NCI-H69 (cell line): ENCODE measurements at places on chromosomes 2 and 18.

GRCh38 chr2:172239944-172240590 lies 137.4 kb upstream of the DLX2 start:
- no peak for DNase-seq

DNA sequence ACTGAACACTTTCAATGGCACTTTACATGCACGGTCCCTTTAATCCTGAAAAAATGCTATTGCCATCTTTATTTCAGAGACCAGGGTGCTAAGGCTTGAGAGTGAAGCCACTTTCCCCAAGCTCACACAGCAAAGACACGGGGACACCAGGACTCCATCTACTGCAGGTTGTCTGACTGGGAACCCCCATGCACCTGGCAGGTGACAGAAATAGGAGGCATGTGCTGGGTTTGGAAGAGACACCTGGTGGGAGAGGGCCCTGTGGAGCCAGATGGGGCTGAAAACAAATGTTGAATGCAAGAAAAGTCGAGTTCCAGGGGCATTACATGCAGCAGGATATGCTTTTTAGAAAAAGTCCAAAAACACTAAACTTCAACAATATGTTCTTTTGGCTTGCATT lies 5.2 kb upstream of the EHD3 start:
- peak; percentile 56 for DNase-seq

DNA sequence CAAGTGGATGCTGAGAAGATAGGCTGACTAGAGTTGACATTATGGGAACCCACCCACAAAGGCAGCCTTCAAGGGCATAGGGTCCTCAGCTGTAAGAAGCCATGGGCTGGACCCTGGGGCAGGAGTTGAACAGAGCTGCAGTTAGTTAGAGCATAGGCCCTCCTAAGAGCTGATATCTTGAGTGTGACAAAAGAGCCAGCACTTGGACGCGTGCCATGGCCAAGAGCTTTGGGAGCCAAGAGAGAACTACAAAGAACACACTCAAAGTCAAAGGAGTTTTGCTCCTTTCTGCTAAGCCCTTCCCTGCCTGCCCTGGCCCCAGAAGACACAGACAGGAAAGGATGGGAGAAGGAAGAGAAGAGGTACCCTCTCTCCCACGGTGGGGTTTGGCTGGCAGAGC lies 29.9 kb upstream of the AGAP1 start:
- no peak for DNase-seq

DNA sequence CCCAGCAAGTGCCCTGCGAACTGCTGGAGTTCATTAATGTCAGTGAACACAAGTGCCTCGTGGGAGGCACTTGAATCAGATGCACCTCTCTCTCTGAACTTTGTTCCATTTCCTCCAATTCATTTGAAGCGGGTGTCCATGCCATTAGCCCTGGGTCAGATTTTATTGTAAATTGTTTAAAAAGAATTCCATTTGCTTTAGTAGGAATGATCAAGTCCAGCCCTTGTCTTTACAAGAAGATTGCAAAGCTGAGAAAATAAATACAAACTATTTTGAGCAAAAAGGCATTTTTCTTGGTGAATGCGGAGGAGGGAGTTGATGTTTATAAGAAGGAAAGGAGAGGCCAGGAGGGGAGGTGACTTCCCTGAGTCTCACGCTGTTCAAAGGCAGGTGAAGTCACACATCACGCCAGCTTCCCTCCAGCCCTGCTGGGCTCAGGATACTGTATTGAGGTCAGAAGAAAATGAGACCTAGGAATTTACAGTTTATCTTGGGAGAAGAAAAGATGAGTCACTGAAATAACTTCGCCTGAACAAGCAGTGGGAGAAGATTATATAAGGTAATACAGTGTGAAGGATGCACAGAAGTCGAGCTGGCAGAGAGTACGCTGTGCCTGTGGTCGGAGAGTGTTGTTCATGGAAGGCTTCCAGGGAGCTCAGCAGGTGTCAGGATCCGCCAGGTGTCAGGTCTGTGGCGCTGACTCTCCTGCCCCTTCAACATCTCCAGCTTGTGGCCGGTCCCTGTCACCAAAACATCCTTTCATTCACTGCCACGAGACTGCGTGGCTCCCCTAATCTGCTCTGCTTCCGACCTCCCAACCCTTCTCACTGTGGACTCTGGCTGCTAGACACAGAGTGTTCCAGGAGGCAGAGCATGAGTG lies 36.5 kb downstream of the EFR3B start:
- DNase-seq = peak; percentile 78

DNA sequence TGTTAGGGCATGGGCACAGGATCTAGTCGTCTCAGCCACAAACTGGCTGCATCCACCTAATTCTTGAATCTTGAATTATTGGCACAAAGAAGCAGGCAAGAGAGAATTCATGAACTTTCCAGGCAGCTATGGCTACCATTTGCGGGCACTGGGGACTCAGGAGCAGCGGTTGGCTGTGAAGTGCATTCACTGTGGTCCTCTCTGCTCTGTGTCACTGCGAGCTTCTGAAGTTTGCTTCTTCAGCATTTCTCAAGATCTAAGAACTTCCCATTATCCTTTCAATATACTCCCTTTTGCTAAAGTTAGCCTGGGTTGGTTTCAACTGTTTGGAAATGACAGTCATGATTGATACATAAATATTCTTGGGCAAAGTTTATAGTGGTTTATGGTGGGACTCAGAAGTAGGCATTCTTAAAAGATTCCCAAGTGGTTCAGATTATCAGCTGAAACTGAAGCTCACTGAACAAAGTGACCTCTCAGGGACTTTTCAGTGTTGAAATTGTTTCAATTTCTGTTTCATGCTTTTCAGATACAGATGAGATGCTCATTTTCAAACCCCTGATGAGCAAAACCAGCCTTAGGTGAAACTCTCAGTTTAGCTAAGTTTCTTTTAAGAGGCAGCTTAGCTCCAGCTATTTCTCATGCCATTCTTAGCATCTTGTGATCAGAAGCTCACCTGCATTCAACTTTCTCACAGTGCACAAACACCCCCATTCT lies 1258.3 kb upstream of the GYPC start:
- no peak for DNase-seq

DNA sequence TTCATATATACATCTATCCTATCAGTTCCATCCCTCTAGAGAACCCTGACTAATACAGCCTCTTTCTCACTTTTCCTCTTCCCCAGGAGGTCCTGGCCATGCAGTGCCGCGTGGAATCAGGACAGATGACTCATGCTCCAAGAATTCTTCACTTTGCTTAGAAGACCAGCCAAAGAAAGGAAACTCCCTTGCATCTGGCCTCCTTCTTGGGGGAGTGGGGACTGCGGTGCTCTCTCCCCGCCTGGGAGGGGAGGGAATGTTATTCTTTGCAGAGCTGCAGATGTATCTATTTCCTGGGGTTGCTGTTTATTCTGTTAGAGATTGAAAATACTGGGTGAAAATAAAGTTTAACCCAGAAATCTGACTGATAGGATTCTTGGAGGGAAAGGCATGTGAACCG lies 111.5 kb upstream of the SH3BP4 start:
- DNase-seq = peak; percentile 12

- DNase-seq = peak; percentile 0
Measured at GRCh38 chr2:133266926-133267590, 301.2 kb downstream of the NCKAP5 start.

DNA sequence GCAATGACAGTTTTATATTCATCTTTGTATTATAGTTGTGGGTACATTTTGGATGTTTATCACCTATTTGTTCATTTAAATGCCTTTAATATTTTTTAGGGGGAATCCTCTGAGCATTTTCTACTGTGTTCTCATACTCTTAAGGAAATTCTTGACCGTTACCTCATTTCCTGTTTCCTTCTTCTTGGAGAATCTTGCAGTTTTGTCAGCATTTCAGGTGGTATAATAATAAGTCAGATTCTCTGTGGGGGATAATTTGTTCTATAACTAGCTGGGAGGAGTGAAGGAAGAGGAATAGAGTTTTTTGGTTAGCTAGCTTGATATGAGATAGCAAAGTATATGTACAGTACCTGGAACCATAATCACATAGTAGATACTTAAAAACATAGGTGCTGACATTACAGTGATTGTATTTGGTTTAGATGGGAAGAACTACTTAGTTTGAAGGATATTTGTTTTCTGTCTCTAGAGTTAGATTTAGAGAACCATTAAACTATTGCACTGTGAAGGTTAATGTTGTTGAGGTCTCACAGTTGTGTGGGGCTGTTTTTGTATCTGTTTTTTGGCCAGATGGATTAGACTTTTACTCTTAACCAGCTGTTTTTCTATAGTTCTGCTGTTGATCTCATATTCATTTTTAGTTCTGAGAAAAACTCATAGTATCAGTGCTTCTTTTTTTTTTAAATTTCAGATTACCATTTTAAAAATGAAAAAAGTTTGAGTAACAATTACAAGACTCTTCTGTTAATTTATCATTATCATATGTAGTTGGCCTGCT lies 14.2 kb downstream of the MTX2 start:
- DNase-seq = peak; percentile 71

- DNase-seq = peak; percentile 91
Measured at GRCh38 chr18:8988260-8988871, 114.1 kb upstream of the NDUFV2 start.

GRCh38 chr2:205848601-205849000 lies 166.3 kb downstream of the NRP2 start:
- peak; percentile 8 for DNase-seq

GRCh38 chr2:34979148-34979547 lies 1376.4 kb upstream of the CRIM1 start:
- no peak for DNase-seq

GRCh38 chr2:53450923-53451322 lies 316.7 kb upstream of the CHAC2 start:
- DNase-seq = peak; percentile 100

DNA sequence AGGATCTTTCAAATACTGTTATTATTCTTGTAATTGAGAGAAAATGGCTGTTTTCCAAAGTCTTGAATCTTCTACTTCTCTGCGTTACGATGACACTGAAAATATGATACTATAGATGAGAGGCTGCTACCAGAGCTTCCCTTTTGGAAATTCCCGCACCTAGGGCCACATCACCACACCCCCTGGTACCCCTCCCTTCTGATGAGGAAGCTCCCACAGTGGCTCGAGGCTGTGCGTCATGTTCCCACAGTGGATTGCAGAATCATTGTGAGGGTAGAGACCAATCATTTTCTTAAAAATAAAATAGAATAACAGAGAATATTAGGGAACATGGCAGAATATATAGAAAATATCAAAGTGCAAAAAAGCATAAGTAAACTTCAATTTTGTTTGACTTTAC lies 268.9 kb upstream of the SMIM21 start:
- no peak for DNase-seq

- DNase-seq = peak; percentile 90
Measured at GRCh38 chr18:61502472-61502871, 169.2 kb downstream of the CDH20 start.

DNA sequence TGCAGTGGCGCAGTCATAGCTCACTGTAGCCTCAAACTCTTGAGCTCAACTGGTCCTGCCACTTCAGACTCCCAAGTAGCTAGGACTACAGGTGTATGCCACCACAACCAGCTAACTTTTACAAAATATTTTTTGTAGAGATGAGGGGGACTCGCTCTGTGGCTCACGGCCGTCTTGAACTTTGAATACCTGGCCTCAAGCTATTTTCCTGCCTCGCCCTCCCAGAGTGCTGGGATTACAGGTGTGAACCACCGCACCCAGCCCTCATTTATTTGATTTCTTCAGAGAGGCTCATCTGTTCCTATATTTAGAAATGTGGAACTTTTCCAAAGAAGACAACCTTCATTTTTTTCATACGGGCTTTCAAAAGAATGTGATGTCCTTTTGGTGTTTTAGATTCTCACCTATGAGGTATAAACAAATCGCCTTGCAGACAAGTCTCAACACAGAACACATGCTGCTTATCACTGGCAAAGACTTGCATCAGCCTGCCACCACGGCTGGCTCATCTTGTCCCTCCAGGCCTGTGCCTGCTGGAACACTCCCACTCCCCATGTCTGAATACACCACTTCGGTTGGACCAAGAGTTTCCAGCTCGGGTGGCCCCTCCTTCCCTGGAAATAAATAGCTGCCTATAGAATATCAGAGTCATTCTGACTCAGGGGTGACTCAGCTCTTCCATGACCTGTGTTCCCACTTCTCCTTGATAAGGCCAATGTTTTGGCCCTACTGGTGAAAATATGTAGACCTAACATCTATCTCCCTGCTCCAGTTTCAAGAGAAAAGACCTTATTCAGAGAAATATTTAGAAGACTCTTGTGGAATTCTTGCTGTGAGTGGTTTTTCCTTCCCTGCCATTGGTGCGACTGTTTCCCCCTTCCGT lies 202.6 kb downstream of the TGIF1 start:
- DNase-seq = peak; percentile 60

- peak; percentile 95 for DNase-seq
Measured at GRCh38 chr2:185507719-185508118, 230.9 kb upstream of the FSIP2 start.

DNA sequence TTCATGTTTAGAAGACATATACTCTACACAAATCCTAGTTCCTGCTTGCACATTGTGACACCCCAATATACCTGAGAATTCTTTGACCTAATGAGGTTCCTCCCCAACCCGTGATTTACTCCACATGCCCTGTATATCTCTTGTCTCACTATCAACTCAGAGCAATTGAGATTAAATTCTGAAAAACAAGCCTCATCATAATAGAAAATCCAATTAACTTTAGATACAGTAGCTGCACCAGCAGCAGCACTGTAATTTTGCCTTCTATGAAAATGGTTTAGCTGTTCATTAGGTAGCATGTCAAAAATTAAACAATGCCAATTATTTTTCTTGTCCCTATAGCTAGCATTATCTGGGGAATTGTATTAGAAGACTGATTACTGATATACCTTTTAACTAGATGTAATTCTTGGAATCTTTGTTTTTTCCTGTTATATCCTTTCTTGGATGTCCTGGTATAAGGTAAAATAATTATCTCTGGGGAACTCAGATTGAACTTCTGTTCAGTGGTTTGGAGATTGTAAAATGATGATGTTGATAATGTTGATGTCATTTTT lies 218.9 kb upstream of the TANK start:
- no peak for DNase-seq

GRCh38 chr2:160005908-160006307 lies 56.5 kb downstream of the PLA2R1 start:
- no peak for DNase-seq

DNA sequence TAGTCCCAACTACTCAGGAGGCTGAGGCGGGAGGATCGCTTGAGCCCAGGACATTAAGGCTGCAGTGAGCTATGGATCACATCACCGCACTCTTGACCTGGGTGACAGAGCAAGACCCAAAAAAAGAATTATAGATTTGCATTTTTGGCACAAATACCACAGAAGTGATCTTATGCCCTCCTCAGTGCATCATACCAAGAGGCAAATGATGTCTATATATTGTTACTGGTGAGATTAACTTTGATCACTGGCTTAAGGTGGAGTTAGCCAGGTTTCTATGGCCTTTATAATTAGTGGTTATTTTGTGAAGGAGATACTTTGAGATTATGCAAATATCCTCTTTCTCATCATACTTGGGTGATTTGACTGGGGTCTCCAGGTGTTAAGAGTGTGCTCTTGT lies 22.1 kb upstream of the CATIP start:
- no peak for DNase-seq

GRCh38 chr2:100818606-100819369 lies 1.2 kb upstream of the NPAS2 start:
- peak; percentile 16 for DNase-seq

GRCh38 chr2:236662231-236663185 lies 92.9 kb downstream of the ACKR3 start:
- no peak for DNase-seq

- DNase-seq = peak; percentile 23
Measured at GRCh38 chr2:80476535-80477117, 172.1 kb upstream of the LRRTM1 start.

- no peak for DNase-seq
Measured at GRCh38 chr2:58357521-58357920, 116.4 kb upstream of the FANCL start.

GRCh38 chr2:95728878-95729596 lies 137.2 kb downstream of the TRIM43 start:
- peak; percentile 72 for DNase-seq

- no peak for DNase-seq
Measured at GRCh38 chr2:23850564-23851256, 76.2 kb downstream of the ATAD2B start.

GRCh38 chr18:56702946-56703345 lies 51.8 kb downstream of the WDR7 start:
- DNase-seq = peak; percentile 82
